ENCODE measurements at places on chromosomes 2 and 18.

- no peak for DNase-seq
Measured at GRCh38 chr2:10190737-10191532, 68.4 kb downstream of the RRM2 start.

DNA sequence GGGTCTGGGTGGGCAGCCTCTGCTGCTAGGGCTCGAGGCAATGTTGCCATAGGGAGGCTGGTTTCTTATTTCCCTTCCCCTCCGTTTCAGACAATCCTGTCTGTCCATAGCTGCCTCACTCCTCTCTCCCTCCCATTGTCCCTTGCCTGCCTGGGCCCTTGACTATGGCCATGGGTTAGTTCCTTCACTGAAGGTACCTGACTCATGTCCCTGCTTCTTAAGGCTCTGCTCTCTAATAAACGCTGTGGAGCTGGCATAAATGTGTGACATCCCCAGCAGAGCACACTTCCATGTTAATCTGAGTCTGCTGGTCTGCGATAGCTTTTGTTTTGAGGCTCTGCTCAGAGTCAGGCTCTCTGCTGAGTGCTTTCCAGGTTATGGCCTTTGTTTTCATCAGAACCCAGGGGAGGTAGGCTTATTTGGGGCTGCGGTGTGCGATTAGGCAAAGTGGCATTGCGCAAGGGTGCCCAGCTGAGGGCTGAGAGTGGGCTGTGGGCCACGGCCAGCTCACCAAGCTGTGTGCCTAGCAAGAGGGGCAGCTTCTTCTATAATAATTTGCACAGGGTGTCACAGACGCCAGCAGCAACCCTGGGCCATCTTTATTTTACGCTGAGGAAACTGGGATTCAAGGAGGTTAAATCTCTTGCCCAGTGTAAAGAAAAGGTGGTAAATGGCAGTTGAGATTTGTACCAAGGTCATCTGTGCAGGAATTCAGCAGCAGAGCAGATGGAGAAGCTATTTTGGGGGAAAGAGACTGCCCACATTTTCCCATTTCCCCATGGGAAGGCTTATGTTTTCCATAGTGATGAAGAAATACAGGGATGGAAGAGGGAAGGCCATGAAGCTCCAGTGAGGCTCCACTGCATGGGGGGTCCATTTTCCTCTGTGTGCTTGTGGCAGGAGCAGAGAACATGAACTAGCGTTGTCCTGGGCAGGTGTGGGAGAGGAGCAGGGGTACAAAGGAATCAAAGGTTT is 25.6 kb downstream of the MRPL33 start:
- DNase-seq, result peak; percentile 63

DNA sequence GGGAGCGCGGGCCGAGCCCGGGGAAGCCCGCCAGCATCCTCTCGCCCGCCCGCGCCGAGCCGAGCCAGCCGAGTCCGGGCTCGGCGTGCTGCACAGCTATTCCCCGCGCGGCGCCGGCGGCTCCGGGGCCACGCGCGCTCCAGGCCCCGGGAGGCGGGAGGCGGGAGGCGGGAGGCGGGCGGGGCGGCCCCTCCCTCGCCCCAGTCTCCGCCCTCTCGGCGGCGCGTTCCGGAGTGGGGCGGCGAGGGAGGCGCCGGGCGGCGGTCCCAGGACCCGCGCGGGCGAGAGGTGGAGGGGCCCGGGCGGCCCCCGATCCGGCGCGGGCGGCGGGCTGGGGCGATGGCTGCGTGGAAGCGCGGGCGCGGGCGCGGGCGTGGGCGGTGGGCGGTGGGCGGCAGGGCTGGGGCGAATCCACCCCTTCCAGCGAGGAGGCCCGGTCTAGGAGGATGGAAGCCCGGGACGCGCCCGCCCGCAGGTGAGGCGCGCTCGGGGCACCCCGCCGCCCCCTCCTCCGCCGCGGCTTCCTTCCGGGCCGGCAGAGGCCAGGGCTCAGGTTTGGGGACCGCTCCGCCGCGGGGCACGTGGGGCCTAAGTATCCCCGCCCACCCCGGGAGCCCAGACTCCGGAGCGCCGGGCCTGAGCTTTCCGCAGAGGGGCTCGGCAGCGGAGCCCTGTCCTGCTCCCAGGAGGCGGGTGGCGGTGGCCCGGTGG is at the start of gene ADCY3:
Gene ADCY3 (minus strand): TSS at position 140 of the 711 bp plus-strand sequence. CDS start 1,250 bp downstream, outside the sequence.
- peak; percentile 76 for DNase-seq

GRCh38 chr2:54670485-54671009 is 52.9 kb upstream of the EML6 start:
- no peak for DNase-seq

GRCh38 chr2:39696101-39696553 is 30.4 kb downstream of the TMEM178A start:
- DNase-seq, result no peak

- DNase-seq, result no peak
Measured at GRCh38 chr2:122545821-122546220, 790.4 kb downstream of the TSN start.

GRCh38 chr2:191230174-191230573 is 15.0 kb upstream of the MYO1B start:
- DNase-seq, result no peak

GRCh38 chr2:135163306-135163705 is 111.2 kb downstream of the RAB3GAP1 start:
- no peak for DNase-seq

DNA sequence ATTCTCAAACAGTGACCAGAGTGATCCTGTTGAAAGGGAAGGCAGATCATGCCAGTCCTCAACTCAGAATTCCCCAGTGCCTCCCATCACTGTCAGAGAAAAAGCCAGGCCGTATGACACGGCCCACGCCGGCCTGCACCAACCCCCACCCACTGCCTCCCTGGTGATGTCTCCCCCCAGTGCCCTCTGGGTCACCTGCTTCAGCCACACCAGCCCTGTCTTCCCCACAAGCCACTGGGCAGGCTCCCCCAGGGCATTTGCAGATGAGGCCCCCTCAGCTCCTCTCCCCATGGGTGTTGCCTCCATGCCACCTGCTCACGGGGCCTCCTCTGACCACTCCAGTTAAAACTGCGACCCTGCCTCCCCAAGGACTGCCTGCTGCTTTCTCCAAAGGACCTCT is 169.8 kb downstream of the SH3RF3 start:
- no peak for DNase-seq

- DNase-seq, result no peak
Measured at GRCh38 chr2:38474021-38474456, 97.0 kb upstream of the ATL2 start.

GRCh38 chr2:157169889-157170288 is 87.6 kb upstream of the GALNT5 start:
- DNase-seq, result no peak

DNA sequence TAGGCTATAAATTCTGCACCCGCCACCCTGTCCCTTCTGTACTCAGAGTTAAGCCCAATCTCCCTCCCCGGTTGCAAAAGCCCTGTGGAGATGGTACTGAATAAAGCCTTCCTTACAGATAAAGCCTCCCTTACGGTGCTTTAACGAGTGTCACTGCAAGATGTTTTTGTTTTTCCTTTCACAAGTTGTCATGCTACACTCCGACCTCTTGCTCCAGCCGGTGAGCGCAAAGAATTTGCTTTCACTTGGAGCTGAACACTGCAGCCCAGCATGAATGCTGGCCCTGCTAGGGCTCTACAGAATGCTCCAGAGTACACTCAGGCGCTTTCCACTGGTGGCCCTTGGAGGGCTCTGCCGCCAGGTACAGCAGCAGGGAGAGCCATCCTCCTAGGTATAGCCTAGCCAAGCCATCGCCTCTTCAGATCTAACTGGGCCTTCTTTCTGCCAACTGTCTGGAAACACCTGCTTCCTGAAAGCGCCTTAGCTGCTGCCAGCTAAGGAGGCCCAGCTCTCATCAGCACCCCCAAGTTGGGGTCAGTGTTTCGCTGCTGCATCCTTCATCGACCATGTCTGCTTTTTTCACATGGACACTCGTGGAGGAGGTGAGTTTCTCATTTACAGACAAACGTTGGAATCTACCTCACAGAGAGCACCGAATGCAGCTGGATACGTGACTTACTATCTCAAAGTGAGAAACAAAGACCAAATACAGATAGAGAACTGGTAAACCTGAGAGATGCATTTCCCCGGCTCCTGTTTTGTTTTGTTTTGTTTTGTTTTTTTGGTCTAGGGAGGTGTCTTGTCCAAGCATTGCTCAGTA is 13.4 kb upstream of the CREG2 start:
- DNase-seq, result peak; percentile 53

DNA sequence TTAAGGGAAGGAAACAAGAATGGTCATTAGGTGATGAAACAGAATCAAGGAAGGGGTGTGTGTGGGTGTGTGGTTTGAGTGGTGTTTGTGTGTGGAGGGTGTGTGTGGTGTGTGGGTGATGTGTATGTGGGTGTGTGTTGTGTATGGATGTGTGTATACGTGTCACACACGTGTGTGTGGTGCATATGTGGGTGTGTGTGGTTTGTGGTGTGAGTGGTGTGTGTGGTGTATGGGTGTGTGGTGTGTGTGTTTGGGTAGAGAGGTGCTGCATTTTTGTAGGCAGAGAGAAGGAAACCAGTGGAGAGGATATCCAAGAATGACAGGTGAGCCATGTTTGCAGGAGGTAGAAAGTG is 1.1 kb upstream of the CEP192 start:
- peak; percentile 53 for DNase-seq

- no peak for DNase-seq
Measured at GRCh38 chr2:56030062-56030461, 106.5 kb upstream of the EFEMP1 start.

GRCh38 chr2:157107877-157108276 is 149.6 kb upstream of the GALNT5 start:
- DNase-seq, result no peak

- DNase-seq, result peak; percentile 9
Measured at GRCh38 chr2:54341656-54342055, 85.6 kb upstream of the TSPYL6 start.

DNA sequence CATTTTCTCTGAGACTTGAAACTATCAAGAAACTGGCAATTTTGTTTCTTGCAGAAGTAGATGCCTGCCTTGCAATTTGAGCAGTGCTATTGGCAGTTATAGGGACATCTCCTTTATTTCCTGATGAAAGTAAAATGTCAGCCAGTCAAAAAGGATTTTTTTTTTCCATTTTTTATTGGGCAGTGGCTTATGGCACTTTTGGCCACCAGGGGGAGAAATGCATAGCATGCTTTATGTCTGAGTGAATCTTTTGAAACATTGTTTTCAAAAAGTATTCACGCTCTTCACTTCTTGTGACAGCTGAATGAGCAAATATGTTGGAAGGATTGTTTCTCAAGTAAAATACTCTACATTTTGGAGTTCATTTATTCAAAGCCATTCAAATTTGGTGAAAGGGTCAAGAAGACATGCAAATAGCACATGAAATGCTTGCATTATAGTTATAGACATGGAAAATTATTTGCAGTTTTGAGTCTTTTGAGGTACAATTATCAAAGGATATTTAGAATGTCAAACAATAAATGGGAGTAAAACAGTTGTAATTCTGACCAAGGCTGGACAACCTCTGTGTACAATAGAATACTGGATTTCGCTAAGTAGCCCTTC is 491.0 kb downstream of the CDH2 start:
- peak; percentile 56 for DNase-seq

DNA sequence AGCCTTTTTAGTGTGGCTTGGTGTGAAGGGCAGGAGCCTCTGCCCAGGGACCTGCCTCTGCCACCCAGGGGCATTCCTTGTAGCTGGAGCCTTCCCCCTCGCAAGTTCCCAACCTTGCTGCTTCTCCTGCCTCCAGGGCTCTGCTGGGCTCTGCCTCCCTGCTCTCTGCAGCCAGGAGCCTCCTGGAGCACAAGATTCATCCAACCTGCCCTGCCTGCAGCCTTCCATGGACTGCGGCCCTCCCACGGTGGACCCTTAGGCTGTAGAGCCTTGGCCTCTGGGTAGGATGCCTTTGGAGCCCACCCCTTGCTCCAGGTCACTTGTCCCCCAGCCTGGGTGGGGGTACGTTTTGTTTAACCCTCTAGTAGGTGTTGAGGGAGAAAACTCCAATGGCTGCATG is 2.5 kb downstream of the SLC66A3 start:
- no peak for DNase-seq

GRCh38 chr18:8045884-8046281 is 478.8 kb downstream of the PTPRM start:
- DNase-seq, result no peak

DNA sequence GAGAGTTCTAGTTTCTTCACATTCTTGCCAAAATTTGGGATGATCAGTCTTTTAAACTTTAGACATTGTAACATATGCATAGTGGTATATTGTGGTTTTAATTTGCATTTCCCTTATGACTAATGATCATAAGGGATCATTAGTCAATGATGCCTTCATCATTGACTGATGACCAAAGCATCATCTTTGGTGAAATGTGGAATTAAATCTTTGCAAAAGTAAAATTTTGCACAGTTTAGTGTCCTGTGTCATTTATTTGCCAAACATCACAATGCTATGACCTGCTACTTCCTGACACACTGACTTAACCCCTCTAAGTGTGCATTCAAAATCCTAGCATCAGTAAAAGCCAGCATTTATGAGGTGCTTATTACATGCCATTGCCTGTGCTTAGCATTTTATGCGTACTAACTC is 58.9 kb upstream of the SLC1A4 start:
- DNase-seq, result no peak

- DNase-seq, result no peak
Measured at GRCh38 chr2:131153529-131153928, 48.4 kb downstream of the PLEKHB2 start.

- no peak for DNase-seq
Measured at GRCh38 chr2:240869956-240870875, 1.6 kb downstream of the AGXT start.

DNA sequence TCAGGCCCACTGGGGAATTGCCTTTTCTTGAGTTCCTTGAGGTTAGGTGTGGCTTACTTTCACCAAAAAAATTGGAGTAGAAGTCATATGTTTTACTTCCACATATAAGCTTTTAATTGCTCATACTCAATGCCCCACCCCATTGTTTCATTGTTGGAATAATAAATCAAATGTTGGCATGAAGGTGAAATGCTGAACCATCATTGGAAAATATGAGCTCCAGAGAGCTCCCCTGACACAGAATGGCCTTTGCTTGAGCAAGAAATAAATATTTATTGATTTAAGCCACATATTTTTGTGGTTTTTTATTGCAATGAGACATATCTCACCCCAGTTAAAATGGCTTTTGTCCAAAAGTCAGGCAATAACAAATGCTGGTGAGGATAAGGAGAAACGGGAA is 167.3 kb upstream of the SRD5A2 start:
- no peak for DNase-seq

DNA sequence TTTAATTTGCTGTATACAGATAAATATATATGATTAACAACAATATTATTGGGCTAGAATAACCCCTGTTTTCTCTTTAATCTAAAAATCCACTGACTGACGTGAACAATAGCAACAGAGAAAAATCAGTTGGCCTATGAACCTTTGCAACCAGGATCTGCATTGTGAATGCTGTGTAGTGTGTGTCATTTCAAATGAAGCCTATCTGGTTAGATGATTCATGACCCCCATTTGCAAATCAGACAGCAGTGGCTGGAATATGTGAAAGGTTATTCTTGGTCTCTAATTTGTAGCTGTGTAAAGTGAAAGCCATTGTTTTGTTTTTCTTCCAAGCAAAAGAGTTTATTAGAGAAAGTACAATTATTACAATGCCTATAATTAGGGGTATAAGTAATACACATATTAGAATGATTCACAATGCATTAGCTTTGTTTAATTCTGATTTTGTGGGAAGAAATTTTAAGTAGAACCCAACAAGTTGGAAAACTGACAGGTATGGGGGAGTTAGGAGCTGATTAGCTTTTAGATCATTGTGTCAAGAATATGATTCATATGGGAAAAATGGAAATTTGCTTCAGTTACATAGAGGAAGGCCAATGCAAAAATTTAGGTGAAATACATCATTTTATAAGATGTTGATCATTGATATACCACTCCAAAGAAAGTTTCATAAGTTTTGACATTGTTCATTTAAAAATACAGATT is 1362.2 kb upstream of the TMEFF2 start:
- no peak for DNase-seq
